Stimulated activated CD4-positive, alpha-beta T cell treated with anti-CD3 and anti-CD28 coated beads, Interleukin-4, amount 100 ng/mL, for 4 hours (primary cell): ENCODE measurements at places on chromosomes 16 and 17.

DNA sequence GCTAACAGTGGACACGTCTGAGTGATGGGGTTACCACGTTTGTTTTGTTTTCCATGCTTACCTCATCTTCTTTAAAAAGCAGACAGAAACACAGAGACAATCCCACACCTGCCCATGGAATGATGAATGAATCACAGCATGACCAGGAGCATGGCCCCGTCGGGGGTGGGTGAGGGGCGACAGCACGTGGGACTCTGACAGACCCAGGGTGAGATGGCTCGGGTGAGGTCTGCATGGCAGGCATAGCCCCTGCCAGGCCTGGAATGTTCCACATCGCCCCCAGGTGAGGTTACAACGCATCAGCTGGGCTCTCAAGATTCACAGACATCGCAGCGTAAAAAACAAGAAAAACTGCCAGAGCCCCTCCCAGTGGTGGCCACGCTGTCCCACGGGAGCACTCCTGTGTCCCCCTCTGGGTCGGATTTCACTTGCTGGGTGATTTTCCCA, 18.1 kb downstream of the SLC7A5 start:
- no peak for DNase-seq

- DNase-seq, result no peak
Observed at GRCh38 chr17:77310336-77310735, 169.6 kb downstream of the SEC14L1 start.

DNA sequence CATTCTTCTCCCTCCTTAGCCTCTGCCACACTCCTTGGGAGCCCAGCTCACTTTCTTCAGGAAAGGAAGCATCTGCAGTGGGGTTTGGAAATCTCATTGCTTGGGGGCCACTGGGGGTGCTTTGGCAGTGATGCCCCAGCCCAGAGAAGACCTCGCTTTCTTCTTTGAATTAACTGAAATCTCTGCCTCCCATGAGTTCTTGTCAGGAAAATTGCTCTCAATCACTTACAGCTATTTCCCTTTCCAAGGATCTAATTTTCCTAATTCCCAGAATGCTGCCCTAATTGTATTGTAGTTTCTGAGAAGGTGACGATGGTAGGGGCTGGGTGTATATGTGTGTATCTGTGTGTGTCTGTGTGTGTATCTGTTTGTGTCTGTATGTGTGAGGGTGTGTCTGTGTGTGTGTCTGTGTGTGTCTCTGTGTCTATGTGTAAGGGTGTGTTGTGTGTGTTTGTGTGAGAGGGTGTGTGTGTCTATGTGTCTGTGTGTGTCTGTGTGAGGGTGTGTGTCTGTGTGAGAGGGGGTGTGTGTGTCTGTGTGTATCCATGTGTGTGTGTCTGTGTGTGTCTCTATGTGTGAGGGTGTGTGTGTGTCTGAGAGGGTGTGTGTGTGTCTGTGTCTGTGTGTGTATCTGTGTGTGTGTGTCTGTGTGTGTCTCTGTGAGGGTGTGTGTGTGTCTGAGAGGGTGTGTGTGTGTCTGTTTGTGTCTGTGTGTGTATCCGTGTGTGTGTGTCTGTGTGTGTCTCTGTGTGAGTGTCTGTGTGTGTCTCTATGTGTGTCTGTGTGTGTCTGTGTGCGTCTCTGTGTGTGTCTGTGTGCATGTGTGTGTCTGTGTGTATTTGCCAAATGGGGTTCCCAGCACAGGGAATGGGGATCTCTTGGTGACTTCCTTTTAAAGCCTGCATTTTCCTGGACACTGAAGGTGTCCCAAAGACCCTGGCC, 83.5 kb upstream of the DNAJA2 start:
- DNase-seq, result no peak

DNA sequence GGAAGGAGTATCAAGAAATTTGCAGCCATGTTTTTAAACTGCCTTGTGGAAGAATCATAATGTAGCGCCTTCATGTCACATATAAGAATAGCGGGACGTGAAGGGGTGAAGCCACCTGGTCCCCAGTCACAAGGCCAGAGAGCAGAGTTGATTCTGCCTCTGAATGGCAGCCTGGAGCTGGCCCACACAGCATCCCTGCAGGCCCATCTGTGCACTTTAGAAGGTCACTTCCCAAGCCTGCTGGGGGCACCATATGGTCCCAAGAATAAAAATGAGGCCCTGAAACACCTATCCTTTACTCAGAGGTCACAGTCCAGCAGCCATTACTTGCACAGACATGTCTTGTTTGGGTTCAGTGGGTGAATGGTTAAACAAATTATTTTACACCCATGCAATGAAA, 15.0 kb downstream of the CD300E start:
- DNase-seq, result no peak

- DNase-seq, result no peak
Observed at GRCh38 chr17:18028114-18028951, 10.6 kb downstream of the ATPAF2 start.

DNA sequence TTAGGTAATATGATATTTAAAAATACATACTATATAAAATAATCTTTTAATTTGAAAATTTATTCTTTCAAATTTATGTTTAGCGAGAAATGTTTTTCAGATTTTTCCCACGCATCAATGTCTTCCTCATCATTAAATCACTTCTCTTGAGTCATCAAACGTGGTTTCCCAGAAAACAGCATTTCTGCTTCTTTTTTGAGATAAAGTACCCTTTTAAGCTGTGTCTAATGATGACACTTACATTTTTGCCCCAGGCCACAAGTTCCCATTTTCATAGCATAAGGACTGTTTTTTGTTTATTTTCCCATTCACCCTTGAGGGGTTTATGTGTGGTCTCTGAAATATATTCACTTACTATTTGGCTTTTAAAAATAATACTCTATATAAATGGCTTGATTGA, 139.0 kb upstream of the HS3ST3A1 start:
- no peak for DNase-seq

DNA sequence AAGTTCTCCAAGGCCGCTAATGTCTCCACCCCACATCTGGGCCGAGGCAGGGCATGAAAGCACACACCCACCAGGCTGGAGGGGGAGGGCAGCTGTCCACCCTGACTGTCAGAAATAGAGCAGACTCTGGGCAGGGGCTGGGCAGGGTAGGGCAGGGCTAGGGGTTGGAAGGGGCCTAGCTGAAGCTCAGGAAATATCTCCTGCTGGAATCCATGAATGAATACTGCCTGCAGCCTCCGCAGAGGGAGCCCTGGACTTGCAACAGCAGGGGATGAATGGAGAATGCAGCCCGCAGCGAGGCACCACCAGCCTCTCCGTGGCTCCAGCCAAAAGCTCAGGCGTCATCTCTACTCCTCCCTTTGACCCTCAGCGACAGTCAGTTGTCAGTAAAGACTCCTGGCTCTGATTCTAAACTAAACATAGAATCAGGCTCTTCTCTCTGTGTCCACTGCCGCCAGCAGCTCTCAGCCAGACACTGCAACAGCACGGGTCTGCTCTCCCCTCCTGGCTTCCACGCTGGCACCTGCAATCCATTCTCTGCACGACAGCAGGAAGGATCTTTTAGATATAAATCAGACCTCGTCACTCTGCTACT, 23.9 kb upstream of the NGFR start:
- no peak for DNase-seq

GRCh38 chr16:35559911-35560636, 2100.7 kb downstream of the TP53TG3F start:
- DNase-seq, result no peak
